AG10803 (cell line): ENCODE measurements at places on chromosomes 1 and 21.

DNA sequence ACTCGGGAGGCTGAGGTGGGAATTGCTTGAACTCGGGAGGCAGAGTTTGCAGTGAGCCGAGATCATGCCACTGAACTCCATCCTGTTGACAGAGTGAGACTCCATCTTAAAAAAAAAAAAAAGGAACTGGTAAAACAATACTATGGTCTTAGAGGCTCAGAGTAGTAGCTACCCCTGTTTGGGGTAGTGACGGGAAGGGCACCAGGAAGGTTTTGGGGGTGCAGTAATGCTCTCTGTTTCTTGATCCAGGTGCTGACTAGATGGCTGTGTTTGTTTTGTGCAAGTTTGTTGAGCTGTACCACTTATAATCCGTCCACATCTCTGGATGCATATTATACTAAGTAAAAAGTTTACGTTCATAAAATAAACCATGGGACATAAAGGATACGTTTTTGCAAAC is 765.8 kb upstream of the TPTE start:
- no peak for DNase-seq

DNA sequence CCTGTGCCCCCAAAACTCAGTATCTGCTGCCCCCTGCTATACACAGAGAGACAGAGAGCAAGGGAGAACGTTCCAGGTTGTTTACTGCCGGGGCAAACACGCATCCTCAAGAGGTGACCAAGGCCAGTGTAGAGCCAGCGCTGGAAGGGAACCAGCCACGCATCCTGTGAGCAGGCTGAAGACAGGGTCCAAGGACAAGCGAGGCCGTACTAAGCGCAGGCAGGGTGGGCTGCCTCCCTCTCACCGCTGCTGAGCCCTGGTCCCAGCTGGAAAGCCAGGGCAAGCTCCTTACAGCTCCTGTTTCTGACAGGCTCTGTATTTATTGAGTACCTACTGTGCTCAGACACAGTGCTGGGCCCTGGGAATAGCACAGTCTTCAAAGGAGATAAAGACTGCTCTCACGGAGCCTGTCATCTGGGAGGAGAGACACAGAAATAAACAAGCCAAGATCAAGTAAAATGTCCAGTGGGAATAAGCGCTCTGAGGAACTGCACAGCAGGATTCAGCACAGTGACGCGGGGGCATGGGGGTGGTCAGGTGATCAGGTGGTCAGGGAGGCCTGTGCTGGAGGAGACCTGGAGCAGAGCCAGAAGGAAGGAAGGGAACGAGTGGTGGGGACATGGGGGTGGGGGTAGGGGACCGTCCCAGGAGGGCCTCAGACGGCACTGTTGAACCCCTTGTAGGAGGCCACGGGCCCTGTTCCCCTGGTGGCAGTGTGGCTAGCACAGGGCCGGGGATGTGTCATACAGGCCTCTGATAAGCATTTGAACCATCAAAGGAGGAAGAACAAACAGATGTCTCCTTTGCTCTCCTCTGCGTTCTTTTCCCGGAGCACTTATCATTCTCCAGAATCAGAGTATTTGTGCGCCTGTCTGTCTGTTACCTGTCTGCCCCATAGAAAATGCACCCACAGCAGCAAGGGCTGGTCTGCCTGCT is 37.8 kb upstream of the EFHD2 start:
- DNase-seq, result no peak

- no peak for DNase-seq
Observed at GRCh38 chr1:235855811-235856429, 10.8 kb downstream of the LYST start.

GRCh38 chr1:168656485-168656884 is 72.5 kb downstream of the DPT start:
- DNase-seq, result no peak

DNA sequence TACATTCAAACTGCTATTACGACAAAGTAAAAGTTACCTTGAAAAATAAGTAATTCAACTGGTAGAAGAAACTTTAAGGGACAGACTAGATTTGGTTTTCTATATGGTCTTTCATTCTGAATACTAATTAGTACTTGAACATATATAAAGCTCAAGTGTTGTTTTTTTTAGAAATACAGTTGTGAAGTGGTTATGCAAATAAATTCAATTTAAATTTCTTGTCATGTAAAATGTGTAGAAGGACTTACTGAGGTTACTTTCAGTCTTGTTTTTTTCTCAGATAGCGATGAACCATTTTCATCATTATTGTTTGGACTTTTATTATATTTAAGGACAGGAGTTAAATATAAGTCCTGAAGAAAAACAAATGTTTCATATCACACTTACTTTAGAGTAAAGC is 24.4 kb downstream of the HS2ST1 start:
- no peak for DNase-seq

DNA sequence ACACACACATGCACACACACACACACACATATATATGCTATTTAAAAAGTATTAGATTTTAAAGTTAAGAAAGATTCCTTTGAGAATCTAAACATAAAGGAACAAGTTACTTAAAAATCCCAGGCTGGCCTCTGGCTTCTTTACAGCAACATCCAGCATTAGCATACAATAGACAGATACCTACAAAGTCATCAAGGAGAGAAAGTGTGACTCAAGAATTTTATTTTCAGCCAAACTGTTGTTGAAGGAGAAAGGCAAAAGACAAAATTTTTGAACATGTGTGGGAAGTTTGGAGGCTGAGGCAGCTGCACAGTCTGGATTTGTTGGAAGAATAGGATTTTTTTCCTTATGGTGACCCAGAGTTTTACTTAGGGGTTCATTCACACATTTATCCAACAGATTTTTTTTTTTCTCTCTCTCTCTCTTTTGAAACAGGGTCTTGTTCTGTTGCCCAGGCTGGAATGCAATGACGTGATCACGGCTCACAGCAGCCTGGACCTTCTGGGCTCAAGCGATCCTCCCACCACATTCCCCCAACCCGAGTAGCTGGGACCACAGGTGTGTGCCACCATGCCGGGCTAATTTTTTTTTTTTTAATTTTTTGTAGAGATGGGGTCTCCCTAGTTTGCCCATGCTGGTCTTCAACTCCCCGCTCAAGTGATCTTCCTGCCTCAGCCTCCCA is 24.0 kb upstream of the SPOCD1 start:
- no peak for DNase-seq

DNA sequence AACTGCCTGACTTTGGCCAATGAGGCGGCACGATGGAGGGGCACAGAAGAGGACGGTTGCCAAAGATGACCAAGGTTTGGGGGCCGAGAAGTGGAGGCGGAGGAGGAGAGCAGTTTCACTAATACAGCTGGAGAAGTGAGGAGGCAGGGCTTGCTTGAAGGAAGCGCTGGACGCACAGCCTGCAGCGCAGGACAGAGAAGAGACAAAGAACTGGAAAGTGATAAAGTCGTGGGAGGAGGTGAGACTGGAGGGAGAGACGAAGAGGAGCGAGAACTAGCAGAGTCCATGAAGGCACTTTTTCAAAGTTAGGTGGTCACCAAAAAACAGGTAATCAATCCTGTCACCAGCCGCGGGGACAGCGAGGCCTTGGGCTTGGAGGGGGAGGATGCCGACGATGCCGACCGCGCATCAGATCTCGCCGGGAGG is 771 bp downstream of the PACC1 start:
- DNase-seq, result peak; percentile 11

- DNase-seq, result peak; percentile 56
Observed at GRCh38 chr1:26391450-26391849, 18.9 kb upstream of the ZNF683 start.

GRCh38 chr1:16153096-16153998 is 2.5 kb downstream of the EPHA2 start:
- DNase-seq, result no peak

DNA sequence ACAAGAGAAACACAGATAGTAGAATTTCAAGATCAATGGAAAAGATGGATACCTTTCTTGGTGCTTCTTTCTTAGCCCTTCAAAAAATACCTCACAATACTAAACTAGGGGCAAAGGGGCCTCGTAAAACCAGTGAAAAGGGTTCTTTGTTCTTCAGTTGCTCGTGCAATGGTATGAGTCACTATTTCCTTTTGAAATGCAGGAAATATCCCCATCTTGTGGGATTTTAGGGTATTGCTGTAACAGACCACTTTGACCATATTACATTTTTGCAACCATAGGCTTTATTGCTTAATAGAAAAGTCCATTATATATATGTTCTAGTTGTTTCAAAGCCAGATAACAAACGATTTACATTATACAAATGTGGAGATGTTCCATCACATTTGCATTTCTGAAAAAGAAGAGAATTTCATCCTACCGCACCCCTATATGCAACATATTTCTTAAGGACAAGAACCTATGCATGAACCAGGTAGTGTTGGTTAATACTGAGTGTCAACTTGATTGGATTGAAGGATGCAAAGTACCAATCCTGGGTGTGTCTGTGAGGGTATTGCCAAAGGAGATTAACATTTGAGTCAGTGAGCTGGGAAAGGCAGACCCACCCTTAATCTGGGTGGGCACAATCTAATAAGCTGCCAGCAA is 88.6 kb upstream of the PKN2 start:
- peak; percentile 40 for DNase-seq

GRCh38 chr1:3746389-3746829 is 5.8 kb upstream of the CCDC27 start:
- no peak for DNase-seq

DNA sequence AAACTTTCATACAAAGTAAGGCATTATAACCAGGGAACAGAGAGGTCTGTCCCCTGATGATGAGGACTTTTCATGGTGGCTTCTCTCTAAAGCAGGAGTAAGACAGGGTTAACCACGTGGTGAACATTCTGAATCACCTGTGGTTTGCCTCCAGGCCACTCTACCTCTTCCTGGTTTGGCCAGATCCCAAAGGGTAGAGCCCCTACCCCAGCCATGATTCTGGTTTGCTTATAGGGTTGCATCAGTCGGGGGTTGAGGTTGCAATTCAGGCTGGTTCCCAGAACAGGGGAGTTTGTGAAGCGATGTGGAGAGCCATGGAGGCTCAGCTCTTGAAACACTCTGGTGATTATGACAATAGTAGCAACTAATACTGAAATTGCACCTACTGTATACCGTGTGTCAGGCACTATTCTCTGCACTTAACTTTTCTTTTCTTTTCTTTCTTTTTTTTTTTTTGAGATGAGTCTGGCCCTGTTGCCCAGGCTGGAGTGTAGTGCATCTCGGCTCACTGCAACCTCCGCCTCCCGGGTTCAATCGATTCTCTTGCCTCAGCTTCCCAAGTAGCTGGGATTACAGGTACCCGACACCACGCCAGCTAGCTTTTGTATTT is 8.3 kb downstream of the CNR2 start:
- no peak for DNase-seq

GRCh38 chr1:215728169-215728568 is 161.1 kb downstream of the KCTD3 start:
- DNase-seq, result no peak

GRCh38 chr1:156929596-156930238 is 9.3 kb downstream of the LRRC71 start:
- DNase-seq, result no peak

DNA sequence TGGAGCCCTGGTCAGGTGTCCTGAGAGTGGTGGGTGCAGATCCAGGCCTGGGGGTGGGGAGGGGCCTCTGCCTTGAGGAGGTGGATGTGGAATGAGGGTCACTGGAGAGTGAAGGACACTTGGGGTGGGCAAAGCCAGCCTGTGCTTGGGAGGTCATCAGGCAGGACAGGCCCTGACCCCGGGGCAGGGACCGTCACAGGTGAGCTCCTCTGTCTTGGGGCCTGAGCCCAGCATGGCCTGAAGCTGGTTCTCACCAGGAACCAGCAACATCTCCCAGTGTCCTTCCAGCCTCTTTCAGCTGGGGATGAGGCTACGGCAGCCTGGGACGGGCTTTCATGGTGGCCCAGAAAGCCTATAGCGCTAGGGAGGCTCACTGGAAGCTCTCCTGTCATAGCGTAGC is 831 bp upstream of the KRTAP10-2 start:
- no peak for DNase-seq

DNA sequence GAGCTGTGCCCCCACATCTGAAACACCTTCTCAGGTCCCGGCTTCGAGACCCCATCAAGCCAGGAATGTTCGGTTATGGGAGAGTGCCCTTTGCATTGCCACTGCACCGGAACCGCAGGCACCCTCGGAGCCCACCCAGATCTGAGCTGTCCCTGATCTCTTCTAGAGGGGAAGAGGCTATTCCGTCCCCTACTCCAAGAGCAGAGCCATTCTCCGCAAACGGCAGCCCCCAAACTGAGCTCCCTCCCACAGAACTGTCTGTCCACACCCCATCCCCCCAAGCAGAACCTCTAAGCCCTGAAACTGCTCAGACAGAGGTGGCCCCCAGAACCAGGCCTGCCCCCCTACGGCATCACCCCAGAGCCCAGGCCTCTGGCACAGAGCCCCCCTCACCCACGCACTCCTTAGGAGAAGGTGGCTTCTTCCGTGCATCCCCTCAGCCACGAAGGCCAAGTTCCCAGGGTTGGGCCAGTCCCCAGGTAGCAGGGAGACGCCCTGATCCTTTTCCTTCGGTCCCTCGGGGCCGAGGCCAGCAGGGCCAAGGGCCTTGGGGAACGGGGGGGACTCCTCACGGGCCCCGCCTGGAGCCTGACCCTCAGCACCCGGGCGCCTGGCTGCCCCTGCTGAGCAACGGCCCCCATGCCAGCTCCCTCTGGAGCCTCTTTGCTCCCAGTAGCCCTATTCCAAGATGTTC is 4.3 kb downstream of the ADAMTSL4 start:
- DNase-seq, result no peak

- DNase-seq, result no peak
Observed at GRCh38 chr1:15436881-15437442, 1.3 kb upstream of the CTRC start.

GRCh38 chr1:47533793-47534328 is 96.0 kb downstream of the FOXD2 start:
- no peak for DNase-seq

GRCh38 chr21:46552865-46553379 is 52.0 kb downstream of the S100B start:
- no peak for DNase-seq

DNA sequence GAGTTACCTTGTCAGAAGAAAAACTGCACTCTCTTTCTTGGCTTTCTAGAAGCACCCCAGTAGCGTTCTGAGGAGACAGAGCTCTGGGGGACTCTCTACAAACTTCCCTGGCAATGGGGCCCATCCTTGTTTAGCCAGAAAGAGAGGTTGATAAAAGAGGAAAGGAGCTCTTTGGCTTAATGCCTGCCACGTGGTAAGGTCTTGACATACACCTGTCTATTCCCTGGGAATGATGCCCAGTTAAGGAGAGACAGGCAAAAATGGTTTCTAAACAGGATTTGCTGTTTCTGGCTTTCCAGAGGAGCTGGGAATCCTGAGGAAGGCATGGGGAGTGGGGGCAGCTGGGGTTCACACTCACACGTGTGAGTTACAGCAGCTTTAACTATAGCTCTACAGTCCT is 30.2 kb upstream of the IL20 start:
- DNase-seq, result no peak

- DNase-seq, result peak; percentile 51
Observed at GRCh38 chr21:25307489-25307888, 299.8 kb downstream of the MRPL39 start.

DNA sequence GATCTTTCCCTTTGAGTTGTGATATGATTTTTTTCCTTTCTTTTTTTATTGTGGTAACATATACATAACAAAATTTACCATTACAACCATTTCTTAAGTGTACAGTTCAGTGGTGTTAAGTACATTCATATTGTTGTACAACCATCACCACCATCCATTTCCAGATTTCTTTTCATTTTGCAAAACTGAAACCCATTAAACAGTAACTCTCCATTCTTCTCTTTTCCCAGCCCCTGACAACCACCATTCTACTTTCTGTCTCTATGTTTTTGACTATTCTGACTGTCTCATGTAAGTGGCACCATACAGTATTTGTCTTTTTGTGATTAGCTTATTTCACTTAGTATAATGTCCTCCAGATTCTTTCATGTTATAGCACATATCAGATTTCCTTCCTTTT is 30.3 kb downstream of the CEP350 start:
- DNase-seq, result no peak
